Stimulated activated CD8-positive, alpha-beta memory T cell treated with anti-CD3 and anti-CD28 coated beads, Interleukin-2, amount 100 ng/mL, for 1 hour (primary cell): ENCODE measurements at places on chromosomes 3 and 15.

DNA sequence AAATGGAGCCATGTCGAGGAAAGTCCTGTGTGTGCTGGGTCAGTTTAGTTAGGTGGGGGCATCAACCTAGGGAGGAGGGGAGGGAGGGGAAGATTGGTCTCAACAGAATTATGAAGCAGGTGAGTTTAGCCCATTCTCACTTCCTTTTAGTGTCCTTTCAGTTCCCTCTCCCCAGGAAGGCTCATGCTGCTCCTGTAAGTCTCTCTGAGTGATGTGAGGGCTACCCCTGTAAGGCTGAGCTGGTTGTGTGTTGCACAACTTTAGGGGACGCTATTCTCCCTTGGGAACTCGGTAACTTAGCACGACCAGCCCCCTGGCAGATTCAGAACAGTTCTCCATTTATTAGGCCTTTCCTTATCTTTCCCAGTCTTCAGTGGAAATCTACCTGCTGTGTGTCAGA lies 21.2 kb downstream of the IL5RA start:
- no peak for DNase-seq

DNA sequence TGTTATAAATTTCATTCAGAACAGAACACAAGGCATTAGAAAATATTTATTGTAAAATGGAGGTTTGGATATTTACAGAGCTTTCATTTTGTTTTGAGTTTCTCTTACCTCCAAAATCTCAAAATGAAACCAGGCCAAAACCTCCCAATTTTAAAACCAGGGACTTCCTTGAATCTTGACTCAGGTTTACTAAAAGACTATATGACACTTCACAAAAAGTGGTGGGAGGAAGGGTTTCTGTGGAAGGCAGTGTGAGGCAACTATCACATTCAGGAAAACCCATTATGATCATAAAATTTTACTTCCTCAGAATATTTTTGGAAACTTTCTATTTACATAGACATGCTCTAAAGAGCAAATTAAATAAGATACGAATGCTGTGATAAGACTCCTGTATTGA lies 205.8 kb upstream of the EOMES start:
- no peak for DNase-seq

DNA sequence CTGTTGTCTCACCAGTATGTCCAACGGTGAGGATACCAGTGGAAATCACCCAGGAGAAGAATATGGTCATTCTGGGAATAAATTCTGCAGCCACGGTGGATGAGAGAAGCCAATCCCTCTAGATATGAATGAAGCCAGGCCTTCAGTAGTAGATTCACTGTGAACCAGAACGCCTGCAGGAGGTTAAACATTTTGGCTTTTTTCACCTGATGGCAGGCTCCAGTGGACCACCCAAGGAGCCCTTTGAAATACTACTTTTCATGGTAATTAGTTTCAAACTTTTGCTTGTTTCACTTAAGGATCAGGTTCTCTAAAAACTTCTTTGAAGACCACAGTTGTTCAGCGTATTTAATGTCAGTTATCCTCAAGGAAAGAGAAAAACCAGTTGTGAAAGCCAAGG lies 353.4 kb downstream of the RORA start:
- no peak for DNase-seq

DNA sequence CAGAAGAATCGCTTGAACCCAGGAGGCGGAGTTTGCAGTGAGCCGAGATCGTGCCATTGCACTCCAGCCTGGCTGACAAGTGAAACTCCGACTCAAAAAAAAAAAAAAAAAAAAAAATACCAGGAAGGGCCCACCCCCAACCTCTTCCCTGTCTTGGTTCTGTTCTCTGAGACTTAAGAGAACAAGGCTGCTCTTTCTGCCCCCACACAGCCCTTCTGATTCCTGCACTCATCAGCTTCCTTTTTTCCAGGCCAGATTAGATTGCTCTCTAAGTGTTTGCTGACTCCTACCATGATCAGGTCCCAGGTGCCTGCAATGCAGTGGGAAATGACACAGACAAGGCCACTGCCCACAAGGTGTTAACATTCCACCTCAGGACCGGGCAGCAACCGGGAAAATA lies 13.0 kb downstream of the TMEM44 start:
- DNase-seq, result no peak

DNA sequence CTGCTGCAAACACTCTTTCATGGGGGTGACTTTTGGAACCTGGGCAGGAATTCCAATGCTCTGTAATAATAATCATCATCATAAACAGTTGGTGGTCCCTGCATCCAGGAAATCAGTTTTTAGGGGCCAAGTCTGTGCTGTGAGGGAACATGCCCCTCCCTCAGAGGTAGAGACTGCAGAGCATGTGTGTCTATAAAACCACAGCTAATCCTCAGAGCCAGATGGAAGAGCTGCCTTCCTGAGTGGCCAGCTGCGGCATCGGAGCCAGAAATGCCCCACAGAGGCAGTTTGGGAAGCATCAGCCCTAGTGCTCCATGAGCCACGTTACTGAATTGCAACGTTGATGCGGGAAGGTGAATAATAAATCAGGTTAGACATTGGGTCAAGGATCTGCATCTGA lies 12.9 kb upstream of the TPM1 start:
- DNase-seq, result no peak

- no peak for DNase-seq
These were observed 2.5 kb upstream of the ADIPOQ start for GRCh38 chr3:186839874-186840641.

DNA sequence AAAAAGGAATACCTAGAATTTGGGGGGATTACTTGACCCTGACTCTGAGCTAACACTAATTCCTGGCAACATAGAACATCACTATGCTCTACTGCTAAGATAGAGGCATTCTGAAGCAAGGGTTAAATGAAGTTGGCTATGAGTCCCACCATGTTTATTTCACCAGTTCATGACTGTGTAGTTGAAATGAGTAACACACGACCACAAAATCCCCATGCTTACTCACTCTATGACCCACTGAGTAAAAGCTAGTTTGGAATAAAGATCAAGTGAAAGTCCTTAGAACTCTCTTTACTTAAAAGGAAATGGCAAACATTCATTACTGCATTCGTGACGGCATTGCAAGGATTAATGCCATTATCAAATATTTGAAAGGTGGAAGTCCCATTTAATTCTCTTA lies 47.4 kb downstream of the MRPL46 start:
- DNase-seq, result no peak

- no peak for DNase-seq
These were observed 17.0 kb downstream of the THAP10 start for GRCh38 chr15:70875001-70875782.

DNA sequence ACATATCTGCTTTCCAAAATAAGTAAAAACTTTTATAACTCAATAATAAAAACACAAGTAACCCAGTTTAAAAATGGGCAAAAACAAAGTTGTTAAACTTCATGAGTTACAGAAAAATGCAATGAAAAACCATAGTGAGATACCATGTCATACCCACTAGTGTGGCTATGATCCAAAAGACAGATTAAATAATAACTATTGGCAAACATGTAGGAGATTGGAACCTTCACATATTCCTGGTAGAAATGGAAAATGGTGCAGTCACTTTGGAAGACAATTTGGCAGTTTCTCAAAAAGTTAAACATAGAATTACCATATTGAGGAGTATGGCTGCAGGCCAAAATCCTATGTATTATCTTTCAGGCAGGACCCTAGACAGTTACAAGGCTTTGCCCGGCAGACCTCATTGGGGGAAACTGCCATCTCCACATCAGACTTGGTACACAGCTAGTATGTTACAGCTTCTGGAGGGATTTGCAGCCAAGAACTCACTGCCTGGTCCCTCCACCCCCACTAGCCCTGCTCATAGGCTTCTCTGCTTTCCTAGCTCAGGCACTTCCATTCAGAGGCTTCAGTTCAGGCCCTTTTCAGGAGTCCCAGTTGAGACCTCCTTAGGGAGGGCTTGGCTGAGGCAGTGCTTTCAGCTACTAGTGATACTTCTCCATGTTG lies 147.8 kb downstream of the NEK10 start:
- no peak for DNase-seq

DNA sequence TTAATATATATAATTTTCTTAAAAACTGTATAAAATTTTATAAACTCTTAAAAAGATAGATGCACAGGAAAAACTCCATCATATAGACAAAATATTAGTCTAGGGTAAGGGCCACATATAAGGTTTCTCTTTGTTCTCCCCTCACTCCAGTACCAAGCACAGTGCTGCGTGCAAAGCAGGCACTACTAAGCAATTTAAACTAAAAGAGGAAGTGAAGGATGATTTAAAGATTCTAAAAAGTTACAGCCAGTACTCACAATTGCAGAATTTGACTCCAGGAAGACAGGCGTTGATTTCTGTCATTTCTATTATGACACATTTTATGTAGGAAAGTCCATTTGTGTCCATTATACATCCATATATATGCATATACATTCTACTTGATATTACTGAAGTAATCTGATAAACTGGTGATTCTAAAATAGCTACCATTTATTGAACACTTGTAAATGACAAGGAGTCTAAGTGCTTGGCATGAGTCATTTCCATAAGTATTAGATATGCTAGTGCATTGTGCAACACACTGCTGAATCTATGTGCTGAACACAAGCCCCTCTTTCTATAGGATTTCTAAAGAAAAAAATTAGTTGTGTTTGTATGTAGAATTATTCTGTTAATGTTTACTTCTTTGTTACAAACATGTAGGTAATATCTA lies 785.5 kb upstream of the ARRDC4 start:
- DNase-seq, result no peak

- no peak for DNase-seq
These were observed 59.7 kb upstream of the MAGI1 start for GRCh38 chr3:66098436-66098835.

- DNase-seq, result no peak
These were observed 23.7 kb downstream of the TCF12 start for GRCh38 chr15:56942118-56942517.

DNA sequence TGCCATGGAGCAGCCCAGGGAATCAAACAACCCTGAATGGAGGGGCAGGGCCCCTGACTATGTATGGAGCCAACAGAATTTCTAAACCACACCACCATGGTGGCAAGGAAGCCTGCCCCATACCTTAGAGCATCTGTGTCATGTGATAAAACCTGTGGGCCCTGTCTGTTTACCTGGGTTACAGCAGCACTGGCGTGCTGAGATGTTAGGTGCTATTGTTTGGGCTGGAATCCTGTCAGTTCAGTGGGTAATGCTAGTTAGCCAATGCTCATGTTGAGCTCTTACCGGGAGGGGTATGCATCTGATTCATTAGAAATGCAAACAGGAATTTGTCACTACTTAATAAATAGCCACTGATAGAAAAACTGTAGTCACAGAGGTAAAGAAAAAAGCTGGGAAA lies 63.5 kb upstream of the ETV5 start:
- DNase-seq, result no peak

DNA sequence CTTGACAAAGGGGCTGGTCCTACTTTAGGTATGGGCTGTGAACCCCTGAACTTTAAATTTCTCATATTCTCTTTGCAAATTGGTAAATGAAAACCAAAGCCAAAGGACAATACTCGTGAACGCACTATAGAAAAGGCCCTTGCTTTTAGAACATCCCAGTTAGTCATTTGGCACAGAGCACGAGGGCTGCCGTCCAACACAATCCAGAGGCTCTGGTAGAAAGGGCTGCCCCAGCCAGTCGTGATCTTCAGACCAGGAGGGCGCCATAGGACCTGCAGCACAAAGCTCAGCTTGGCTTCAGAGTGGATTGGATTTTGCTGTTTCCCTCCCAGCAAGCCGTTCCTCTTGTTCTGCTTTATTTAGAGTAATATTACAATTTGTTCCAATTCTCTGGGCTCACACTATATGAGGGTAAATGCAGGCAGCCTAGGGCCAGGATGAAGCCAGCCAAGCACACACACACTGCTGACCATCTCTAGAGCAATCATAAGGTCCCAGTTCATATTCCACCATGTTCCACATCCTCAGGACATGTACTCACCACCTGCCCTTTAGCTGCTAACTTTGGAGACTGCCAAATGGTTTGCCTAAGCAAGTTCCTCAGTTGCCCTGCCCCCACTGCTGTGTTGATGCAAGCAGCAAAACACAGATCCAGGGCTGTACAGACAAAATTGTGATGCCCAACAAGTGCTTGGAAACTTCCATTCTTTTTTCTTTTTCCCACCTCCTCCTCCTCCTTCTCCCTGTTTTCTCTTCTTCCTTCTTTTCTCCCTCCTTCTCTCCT lies 6.0 kb upstream of the BFSP2 start:
- no peak for DNase-seq

DNA sequence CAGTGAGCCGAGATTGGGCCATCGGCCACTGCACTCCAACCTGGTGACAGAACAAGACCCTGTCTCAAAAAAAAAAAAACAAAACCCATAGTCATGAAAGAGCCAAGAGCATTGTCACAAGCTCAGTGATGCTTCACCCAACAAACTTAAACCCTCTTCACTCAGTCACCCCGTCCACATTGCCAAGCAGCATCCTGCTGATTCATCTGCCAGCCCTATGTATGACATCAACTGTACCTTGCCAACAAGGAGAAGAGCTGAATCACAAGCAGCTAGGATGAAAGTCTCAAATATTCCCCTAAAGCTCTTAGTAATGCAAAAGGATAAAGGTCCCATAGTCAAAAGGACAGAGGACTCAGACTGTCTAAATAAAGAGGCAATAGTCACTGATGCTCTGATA lies 90.0 kb downstream of the ANO10 start:
- DNase-seq, result no peak

DNA sequence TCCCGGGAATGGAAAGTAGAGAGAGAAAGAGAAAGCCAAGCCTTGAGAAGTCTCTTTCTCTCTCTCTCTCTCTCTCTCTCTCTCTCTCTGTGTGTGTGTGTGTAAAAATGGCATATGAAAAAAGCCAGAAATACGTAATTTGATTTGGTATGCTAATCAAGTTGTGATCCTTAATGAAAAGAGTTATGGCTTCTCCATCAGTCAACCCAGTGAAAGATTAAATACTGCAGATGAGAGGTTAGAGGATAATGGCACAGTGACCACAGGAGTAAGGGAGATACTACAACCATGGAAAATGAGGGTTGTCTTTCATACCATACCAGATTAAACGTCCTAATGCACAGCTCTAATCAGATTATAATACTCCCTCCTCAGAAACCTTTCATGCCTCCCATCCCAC lies 193.5 kb upstream of the SOX2 start:
- DNase-seq, result no peak

GRCh38 chr15:37572401-37572800 lies 362.0 kb upstream of the TMCO5A start:
- no peak for DNase-seq

DNA sequence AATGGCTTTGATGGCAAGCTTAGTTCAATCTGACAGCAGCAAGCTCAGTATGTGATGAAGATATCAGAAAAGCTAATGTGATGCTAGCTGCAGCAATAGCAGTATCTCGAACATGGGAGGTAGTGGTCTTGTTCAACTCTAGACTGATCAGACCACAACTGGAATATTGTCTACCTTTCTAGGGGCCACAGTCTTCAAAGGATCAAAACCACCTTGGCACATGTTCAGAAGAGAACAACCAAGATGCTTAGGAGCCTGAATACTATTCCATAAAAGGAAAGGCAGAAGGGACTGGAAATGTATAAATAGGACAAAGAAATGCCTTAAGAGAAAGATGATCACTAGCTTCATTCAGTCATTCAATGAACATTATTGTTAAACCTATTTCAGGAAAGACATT lies 2.3 kb downstream of the C3orf70 start:
- no peak for DNase-seq
